ENCODE measurements at places on chromosomes 3 and 15. TPM values are rescaled to one million over a fixed set of nuclear protein-coding genes. Genes with fewer than 3 reads are reported as not detected.

GRCh38 chr3:127028781-127029657 lies 46.1 kb downstream of the PLXNA1 start:
- no peak for DNase-seq

- DNase-seq = no peak
Measured at GRCh38 chr3:36893826-36894225, 51.0 kb downstream of the TRANK1 start.

GRCh38 chr15:86021281-86022264 lies 58.1 kb upstream of the AGBL1 start:
- no peak for DNase-seq

DNA sequence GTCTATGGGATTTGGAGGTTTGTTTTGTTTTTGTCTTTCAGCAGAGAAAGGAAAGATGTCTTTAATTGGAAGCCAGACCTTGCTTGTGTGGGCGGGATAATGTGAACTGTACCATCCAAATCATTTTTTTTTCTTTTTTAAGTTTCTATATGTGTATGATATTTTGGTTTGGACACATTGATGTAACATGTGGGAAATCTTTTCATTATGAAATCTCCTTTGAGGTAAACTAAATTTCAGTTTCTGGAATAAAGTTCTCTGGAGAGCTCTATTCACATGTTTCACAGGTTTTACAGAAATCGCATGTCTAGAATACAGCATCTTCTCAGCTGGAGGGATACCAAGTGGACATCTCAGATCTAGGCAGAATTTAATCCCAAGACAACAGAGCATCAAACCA lies 451.5 kb upstream of the MDFIC2 start:
- DNase-seq = no peak

ACP3 gene
- total RNA-seq = 0.62 TPM
